ENCODE measurements at places on chromosomes 7 and 10. TPM values are rescaled to one million over a fixed set of nuclear protein-coding genes. Genes with fewer than 3 reads are reported as not detected.

- ATAC-seq = no peak
Measured at GRCh38 chr7:42164881-42165428, 72.1 kb downstream of the GLI3 start.

GRCh38 chr10:123552760-123553554, 113.2 kb upstream of the GPR26 start:
- no peak for ATAC-seq

GRCh38 chr7:105391429-105391828, 2.7 kb upstream of the SRPK2 start:
- no peak for ATAC-seq

DNA sequence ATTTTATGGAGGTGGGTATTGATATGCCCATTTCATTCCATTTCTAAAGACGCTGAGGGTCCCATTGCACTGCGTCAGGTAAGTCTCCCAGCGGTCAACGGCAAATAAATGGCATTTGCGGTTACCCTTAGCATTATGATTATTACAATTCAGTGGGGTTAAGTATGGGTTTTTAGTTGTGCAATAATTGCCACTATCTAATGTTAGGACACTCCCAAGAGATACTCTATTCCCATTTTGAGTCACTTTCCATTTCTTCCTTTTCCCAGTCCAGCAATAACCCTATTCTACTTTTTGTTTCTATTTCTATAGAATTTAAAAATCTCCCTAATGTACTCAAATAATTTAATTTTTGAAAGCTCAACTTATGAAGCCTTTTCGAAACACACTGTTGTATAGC, 4.0 kb downstream of the SLC35B4 start:
- ATAC-seq = no peak

GRCh38 chr7:142557971-142558582, 191.2 kb upstream of the PRSS1 start:
- no peak for ATAC-seq

DNA sequence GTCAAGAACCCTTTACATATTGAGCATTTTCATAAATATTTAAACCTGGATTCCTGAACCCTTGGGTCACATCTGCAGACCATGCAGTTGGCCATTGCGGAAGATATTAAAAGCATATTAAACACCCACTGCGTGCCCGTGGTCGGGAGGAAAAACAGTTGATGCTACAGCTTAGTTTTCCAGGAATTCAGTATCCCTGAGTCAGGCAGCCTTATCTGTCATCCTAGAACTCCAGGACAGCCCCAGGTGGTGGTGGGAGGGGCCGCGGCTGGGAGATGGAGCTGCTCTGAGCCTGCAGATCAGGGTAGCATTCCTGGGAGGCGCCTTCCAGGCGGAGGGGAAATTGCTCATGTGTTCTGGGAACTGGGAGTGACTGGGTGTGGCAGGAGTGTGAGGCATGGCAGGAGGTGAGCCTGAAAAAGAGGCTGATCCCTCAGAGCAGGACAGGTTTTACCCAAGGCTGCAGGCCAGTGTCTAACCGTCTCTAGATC, 222.9 kb upstream of the SH2B2 start:
- no peak for ATAC-seq

GRCh38 chr7:4820405-4820966, 41.3 kb downstream of the PAPOLB start:
- peak; percentile 29 for ATAC-seq

- no peak for ATAC-seq
Measured at GRCh38 chr10:57017356-57018037, 656.4 kb upstream of the ZWINT start.

DNA sequence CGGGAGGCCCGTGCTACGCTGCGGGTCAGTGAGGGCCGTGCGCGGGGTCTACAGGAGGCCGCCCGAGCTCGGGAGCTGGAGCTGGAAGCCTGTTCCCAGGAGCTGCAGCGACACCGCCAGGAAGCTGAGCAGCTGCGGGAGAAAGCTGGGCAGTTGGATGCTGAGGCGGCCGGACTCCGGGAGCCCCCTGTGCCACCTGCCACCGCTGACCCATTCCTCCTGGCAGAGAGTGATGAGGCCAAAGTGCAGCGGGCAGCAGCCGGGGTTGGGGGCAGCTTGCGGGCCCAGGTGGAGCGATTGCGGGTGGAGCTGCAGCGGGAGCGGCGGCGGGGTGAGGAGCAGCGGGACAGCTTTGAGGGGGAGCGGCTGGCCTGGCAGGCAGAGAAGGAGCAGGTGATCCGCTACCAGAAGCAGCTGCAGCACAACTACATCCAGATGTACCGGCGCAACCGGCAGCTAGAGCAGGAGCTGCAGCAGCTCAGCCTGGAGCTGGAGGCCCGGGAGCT, 7.0 kb downstream of the LZTS2 start:
- no peak for ATAC-seq

DNA sequence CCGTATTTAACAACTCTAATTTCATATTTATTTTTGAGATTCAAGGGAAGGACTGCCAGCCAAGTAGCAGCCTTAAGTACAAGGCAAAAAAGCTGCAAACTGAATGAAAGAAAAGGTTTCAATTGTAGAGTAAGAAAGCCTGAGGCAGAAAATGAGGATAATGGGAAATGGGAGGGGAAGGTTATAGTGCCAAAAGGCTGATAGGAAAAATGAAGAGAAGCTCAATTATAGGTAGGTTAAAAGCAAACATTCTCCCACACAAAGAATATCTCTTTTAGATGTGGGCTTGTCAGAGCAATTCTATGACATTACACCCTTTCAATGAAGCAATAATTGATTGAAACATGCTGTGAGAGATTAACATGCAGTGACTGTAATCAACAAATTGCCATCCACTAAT, 175.3 kb downstream of the RAPGEF5 start:
- no peak for ATAC-seq

Gene FANK1
- total RNA-seq = 0.99 TPM

Gene TRPV6
- total RNA-seq = 1.7 TPM

Gene RPS24
- total RNA-seq = 3,256 TPM

Gene NKX1-2
- 0.05 TPM for total RNA-seq

Gene SLC18A3
- 5.9 TPM for total RNA-seq

Gene FAM180A
- 0.16 TPM for total RNA-seq

Gene CTNNA3
- total RNA-seq = 0.27 TPM

Gene FAM237B
- 0.16 TPM for total RNA-seq

Gene TSPAN13
- 74.1 TPM for total RNA-seq

Data from motor neuron (in vitro differentiated cells).